Heart right ventricle (tissue), 16 donors: ENCODE measurements at places on chromosomes 4 and X. TPM values are rescaled to one million over a fixed set of nuclear protein-coding genes. Genes with fewer than 3 reads are reported as not detected.

- no peak for DNase-seq
Measured at GRCh38 chr4:125526420-125526819, 211.7 kb downstream of the FAT4 start.

DNA sequence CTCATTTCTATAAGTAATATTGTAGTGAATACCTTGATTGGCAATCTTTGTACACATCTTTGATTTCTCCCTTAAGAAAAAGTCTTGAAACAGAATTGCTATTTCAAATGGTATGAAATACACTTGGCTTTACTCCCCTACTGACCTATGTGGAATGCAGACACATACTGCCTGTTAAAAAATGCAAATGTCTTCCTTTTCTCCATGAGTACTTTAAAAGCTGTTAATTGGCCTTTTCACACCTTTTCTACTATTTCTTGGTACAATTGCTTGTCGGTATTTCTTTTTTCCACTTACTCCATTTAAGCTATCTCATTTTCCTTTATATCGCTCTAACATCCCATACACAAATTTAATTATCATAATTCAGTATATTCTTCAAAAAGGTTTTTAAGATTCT is 87.2 kb downstream of the FRYL start:
- no peak for DNase-seq

- DNase-seq = no peak
Measured at GRCh38 chr4:53635697-53636483, 44.6 kb upstream of the LNX1 start.

- DNase-seq = no peak
Measured at GRCh38 chr4:14078326-14078725, 450.8 kb upstream of the BOD1L1 start.

GRCh38 chrX:9646471-9647224 is 119.0 kb downstream of the GPR143 start:
- no peak for DNase-seq

DNA sequence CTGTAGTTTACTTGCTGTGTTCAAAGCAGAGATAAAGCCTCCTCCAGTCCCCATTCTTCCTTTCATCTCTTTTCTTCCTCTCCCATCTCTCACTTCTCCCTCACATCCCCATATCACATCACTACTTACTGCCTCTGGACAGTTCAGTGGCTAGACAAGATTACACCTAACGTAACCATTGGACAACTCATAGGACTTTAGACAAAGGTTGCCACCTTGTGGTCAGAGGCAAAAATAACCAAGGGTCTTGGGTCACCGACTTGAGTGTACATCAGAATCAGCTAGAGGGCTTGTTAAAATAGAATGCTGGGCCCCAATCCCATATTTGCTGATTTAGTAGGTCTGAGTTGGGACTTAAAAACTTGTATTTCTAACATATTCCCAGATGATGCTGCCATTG is 109.3 kb upstream of the DGKK start:
- DNase-seq = peak; percentile 18

- no peak for DNase-seq
Measured at GRCh38 chr4:39476187-39476895, 17.5 kb downstream of the LIAS start.

DNA sequence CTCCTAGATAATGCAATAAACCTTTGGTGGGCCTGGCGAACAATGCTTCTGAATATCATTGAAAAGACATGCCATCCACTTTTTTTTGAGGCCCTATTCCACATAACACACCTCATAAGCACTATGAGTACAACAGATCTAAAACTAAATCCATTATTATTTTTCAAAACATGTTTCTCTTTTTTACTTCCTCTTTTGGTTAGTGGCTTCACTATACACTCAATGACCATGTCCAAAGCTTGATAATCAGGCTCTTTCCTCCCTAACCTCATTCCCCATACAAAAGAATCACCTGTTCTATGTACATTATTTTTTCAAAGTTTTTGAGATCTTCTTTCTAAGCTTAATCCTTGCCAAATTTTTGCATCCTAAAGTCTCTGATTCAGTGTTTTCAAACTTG is 20.4 kb upstream of the NPY2R start:
- no peak for DNase-seq

DNA sequence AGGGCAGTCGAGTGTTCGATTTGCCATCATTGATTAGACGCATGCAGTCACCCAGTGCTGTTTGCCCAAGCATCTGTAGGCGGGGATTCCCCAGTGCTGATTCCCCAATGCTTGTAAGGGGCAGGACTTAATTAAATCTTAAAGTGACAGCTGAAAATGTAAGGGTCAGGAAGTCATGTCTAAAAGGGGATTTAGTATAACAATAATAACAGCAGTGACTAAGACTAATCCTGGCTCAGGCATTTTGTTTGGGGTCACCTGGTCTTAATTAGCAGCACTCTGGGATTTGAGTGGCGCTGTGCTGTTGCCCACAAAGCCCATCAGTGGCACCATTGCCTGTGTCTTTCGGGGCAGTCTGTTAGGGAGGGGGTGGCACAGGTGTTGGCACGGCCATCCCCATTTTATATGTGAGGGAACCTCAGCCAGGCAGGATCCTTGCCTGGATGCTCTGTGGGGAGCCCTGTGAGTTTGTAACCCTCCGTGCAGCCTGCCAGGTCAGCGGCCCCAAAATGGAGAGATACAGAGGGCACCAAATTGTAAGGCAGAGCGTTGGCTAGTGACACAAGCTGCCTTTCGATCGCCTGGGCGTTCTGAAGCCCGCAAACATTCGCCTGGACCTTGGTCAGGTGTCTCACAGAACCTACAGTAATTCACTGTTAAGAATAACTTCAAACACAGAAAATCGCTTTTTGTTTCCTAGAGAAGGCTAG is 146.7 kb downstream of the TBL1X start:
- no peak for DNase-seq

DNA sequence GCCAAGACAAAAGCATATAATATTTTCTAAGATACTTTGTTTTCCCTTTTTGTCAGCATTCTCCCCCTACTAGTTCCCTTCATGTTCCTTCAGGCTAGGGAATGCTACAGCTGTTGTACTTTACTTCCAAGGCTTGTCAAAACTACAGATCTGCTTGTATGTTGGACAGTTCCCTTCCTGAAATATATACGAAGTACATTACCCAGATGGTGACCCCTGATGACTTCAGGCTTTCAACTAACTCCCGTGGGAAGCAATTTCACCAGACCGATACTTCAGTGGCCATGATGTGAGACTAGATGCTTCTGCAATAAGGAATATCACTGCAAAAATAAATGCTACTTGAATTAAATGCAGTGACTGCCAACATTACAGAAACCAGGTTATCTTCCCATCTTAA is 332.8 kb downstream of the SH2D1A start:
- DNase-seq = no peak

GRCh38 chr4:159856451-159856850 is 753.6 kb downstream of the RAPGEF2 start:
- no peak for DNase-seq

DNA sequence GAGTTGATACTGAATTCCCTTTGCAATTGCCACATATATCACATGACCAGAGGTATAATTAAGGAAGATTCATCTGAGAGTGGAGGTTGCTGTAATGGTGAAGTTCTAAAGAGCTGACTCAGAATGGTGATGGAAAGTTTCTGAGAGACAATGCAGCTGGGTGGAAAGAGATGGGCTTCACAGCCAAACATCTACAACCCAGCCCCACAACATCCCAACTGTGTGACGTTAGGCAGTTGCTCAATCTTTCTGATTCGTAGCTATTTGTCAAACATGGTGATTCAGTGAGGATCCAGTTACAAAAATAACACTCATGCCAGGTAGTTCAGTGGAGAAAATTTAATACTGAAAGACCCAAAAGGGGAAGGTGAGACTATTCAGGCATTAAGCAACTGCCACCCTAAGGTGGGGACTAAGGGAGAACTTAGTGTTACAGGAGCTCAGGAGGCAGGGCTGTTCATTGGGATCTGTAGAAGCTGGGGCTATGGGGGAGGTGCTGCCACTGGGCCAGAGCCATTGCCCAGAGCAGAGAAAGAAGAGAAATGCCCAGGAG is 6.9 kb upstream of the AFF1 start:
- DNase-seq = no peak

- DNase-seq = no peak
Measured at GRCh38 chr4:164442180-164442579, 311.8 kb upstream of the SMIM31 start.

Gene ARAP2
- 1.8 TPM for total RNA-seq

Gene HTR2C
- total RNA-seq = not detected

Gene ATP2B3
- total RNA-seq = not detected

Gene TLR7
- total RNA-seq = 0.32 TPM

Gene LRAT
- 0.11 TPM for total RNA-seq

Gene PDZD4
- 3.0 TPM for total RNA-seq

Gene GAGE12F
- not detected for total RNA-seq

Gene G6PD
- total RNA-seq = 7.9 TPM

Gene SHISA3
- total RNA-seq = 2.2 TPM

Gene CNGA2
- not detected for total RNA-seq

Gene FAM236D
- not detected for total RNA-seq

Gene TMEM31
- not detected for total RNA-seq

Gene MAGEE2
- total RNA-seq = 0.13 TPM

Gene USP26
- not detected for total RNA-seq
